ENCODE measurements at places on chromosomes 6 and 20.

- no peak for ATAC-seq
Measured at GRCh38 chr6:30323806-30324205, 2.9 kb upstream of the TRIM39 start.

GRCh38 chr6:38208028-38208427, 388.5 kb downstream of the ZFAND3 start:
- no peak for ATAC-seq

- no peak for ATAC-seq
Measured at GRCh38 chr20:1368448-1369199, 24.2 kb downstream of the FKBP1A start.

GRCh38 chr20:39893003-39893685, 795.9 kb downstream of the MAFB start:
- no peak for ATAC-seq

DNA sequence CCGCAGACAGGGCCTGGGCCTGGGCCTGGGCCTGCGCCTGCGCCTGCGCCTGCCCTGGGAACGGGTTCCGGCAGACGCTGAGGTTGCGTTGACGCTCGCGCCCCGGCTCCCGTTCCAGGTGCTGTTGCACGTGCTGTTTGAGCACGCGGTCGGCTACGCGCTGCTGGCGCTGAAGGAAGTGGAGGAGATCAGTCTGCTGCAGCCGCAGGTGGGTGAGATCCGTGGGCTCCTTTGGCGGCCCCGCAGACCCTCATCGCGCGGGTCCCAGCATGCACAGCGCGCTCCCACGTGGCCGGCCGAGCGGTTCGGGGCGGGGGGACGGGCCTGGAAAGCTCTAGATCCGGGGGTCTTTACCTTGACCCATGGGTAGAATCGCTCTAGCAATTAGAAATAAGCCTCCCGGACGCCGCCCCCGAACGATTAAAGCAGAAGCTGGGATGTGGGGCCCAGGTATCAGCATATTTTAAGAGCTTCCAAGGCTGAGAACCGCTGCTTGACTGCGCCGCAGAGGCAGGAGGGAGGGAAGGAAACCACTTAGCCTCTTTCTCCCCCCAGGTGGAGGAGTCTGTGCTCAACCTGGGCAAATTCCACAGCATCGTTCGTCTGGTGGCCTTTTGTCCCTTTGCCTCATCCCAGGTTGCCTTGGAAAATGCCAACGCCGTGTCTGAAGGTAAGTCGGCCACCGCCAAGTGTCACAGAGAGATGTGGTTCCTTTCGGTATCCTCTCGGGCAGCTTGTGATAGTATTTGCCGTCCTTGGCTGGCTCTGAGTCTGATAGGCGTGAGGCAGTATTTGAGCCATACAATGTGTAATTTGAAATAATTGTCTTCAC, 508 bp downstream of the NOP56 start:
- peak; percentile 52 for ATAC-seq

- ATAC-seq = no peak
Measured at GRCh38 chr6:31169123-31169857, 1.2 kb downstream of the POU5F1 start.

DNA sequence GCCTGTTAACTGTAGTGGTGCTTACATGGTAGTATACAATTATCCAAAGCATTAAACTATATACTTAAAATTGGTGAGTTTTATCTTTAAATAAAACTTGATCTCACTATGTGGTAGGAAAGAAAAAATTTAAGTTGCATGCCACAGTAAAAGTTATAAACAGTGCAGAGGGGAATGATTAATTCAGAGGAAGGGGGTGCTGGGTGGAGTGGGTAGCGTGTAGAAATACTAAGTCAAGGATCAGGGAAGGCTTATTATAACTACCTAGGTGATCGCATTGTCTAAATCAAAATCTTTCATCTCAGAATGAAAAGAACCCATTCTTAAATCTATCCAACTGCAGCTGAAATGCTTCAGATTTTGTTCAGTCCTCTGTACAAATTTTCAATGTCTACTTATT, 428.3 kb downstream of the ADGRB3 start:
- no peak for ATAC-seq

- ATAC-seq = no peak
Measured at GRCh38 chr6:624979-625378, 31.9 kb downstream of the HUS1B start.

- no peak for ATAC-seq
Measured at GRCh38 chr6:136401749-136402148, 112.1 kb upstream of the BCLAF1 start.

- ATAC-seq = no peak
Measured at GRCh38 chr20:23013429-23013828, 21.7 kb upstream of the SSTR4 start.

DNA sequence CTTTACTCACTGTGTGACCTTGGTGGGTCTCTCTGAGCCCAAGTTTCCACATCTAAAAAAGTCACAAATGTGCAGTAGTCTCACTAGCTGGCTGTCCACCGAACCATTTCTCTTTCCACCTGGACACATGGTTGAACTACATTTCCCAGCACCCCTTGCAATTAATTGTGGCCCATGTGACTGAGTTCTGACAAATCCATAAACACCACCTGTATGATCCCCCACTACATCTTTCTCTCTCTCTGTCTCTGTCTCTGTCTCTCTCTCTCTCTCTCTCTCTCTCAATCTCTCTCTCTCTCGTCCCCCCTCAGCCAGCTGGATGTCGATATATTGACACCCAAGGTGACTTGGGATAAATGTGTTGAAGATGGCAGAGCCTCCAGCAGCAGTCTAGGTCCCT, 42.8 kb downstream of the SNHG17 start:
- ATAC-seq = no peak

DNA sequence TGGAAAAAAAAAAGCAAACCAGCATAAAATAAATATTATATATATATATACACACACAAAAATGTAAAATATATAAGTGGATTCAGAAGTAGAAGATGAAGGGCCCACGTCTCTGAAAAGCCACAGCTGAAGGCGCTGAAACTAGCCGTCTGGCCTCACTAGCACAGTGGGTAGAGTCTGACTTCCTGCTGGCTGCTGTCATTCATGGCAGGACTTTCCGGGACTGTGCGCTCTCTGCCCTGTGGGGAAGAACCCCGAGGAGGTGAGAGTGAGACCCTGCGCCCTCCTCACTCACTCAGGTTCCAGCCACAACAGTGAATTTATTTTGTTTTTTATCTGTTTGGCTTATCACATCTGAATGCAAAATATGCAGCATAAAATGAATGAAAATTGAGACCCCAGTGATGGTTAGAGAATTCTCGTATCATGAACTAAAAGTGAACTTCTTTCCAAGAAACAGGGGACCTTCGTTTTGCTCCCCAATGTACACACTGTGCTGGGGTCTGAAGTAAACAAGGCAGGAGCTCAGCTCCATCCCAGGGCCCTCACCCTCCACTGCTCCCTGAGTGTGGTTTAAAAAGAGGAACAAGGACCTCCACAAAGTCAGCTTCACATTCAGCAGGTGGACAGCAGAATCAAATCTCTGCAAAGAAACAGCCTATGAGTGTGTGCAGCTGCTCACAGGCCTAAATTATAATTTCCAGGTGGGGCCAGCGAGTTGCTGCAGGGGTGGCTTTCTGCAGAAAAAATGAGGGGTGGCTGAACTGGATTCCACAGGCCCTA, 1.3 kb upstream of the RAMACL start:
- no peak for ATAC-seq

DNA sequence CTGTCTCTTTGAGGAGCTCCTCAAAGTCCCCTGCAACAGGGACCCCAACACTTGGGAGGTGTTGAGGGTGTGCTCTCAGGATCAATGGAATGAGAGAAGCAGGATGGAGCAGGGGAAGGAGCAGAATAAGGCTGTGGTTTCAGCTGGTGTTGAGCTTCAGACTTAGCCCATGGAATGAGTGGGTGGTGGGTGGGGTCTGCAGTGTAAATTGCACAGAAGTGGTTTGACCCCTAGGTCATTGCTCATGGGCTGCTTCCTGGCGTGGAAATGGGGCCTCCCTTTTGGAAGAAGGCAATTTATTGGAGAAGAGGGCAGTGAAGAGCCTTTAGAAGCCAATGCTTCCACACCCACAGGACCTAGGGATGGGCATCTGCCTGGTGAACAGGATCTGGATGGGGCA, 37.0 kb upstream of the KCNG1 start:
- no peak for ATAC-seq

GRCh38 chr6:19755181-19755580, 82.0 kb upstream of the ID4 start:
- no peak for ATAC-seq

DNA sequence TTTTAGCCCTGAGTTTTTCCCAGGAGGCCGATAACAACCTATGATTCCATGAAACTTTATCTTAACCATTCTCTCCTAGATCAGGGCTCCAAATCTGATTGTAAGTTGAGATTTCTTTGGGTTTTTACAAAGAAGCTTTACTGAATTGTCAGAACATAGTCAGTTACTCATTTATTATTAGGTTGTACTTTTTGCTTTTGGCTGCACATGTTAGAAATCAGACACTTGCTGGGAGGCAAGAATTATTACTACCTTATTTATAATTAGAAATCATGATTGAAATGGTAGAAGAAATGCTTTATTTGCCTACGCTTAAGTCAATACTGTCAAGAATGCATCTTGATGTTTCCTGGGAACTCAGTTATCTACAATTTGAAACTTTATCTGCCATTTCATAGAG, 63.3 kb downstream of the KCNS1 start:
- no peak for ATAC-seq

DNA sequence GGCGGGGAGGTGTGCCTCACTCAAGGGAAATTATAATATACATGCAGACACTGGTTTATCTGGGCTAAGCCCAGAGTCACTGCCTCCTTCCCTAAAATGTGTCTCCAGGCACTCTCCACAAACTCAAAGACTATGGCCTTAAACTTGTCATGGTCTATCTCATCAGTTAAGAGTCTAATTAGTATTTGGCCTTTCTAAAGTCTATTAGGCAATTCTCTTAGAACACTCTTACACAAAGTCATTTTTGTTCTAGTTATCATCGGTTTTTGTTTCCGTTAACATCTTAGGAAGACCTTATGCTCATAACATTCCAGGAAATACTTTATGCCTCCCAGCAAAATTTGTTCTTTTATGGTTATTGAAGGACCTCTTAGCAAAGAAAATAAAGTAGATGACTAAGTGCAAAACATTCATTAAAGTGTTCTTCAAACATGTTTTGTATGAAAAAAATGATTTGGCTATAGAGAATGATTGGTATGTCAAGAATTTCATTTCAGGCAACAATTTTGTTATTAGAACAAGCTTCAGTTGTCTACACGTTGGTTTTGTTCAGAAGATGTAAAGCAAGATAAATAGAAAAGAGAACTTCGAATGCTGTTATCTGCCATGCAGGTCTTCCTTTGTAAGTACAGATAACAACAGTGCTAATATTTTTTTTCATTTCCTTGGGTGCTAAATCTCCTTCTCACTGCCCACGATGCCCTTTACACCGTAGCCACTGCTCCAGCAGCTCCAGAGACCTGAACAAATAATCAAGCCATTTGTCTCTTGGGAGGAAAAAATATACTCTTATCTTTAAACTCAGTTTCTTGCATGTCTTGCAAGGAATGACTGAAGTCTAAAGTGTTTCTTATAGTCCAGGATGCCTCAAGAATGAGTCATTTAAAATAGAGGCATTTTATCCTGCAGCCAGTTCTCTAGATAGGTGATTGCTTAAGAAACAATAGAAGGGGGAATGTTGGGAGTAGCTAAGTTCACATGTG, 170.4 kb downstream of the HTR1B start:
- ATAC-seq = no peak

GRCh38 chr6:64404396-64404795, 768.8 kb downstream of the PHF3 start:
- ATAC-seq = no peak

DNA sequence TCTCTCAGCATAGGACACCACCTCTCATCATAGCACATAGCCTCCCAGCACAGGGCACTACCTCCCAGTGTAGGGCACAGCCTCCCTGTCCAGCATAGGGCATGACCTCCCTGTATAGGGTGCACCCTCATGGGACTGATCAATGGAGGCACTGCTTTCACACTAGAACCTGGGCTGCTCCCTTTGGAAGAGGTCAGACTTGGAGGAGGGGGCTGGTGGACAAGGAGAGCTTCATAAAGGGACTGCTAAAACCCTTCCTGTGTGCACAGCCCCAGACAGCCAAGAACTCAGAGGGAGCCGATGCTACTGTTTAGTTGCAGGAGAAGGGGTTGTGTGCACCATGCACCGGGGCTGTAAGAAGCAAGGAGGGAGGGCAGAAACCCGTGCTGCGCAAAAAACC, 21.9 kb upstream of the CST4 start:
- ATAC-seq = no peak

DNA sequence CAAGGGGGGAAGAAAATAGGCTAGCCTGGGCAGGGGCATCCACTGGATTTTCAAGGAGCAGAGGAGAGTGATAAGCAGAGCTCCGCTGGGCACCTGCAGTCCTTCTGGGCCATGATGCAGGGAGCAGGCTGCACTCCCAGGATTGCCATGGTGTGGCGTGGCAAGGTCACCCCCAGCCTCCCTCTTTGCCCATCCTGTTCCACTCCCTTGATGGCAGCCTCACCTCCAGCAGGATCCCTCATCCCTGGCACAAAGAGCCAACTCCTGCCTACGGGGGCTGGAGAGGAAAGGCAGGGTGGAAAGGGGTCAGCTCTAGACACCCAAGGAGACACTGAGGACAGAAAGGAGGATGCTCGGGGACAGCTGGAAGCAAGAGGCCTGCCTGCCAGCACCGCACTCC, 22.4 kb upstream of the MYMX start:
- no peak for ATAC-seq

GRCh38 chr20:44549123-44549522, 27.3 kb upstream of the SERINC3 start:
- ATAC-seq = no peak

DNA sequence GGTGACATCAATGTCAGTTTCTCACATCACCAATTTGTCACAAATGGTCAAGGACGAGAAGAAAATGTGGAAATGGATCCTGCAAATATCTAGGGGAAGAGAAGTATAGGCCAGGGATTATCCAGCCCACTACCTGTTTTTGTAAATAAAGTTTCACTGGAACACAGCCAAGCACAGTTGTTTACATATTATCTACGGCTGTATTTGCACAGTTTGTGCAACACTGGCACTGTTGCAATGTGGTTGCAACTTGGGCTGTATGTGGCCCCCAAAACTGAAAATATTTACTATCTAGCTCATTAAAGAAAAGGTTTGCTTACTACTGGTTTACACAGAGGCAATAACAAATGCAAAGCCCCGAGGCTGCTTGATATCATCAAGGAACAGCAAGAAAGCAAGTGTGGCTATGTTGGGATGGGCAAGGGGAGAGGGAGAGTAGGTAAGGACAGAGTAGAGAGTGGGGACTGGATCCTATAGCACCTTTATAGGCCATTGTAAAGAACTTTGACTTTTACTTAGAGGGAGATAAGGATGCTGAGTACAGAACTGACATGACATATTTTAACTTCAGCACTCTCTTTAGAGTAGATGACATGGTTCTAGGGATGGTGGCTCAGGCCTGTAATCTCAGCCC, 11.8 kb upstream of the STXBP5 start:
- ATAC-seq = no peak

GRCh38 chr6:149064660-149065015, 252.9 kb upstream of the TAB2 start:
- ATAC-seq = no peak

GRCh38 chr6:134468633-134469032, 150.7 kb upstream of the SGK1 start:
- no peak for ATAC-seq

- ATAC-seq = peak; percentile 66
Measured at GRCh38 chr20:1844325-1845162, 50.7 kb upstream of the SIRPA start.
